ENCODE measurements at places on chromosomes 11 and 22.

DNA sequence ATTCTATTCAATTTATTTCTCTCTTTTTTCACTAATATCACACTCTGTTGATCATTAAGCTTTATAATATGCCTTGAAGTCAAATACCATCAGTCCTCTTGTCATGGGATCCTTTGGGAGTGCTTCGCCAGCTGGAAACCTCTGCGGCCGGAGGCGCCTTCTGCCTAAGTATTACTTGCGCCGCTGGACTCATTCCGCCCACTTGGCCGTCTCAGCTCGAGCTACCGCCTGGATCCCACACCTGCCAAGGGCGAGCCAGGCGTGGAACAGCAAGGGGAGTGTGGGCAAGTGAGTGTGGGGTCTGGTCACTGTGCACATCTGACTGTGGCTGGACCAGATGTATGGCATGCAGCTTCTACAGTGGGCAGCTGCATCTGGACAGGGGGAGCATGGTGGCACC is 9.1 kb upstream of the MAP6 start:
- no peak for DNase-seq

DNA sequence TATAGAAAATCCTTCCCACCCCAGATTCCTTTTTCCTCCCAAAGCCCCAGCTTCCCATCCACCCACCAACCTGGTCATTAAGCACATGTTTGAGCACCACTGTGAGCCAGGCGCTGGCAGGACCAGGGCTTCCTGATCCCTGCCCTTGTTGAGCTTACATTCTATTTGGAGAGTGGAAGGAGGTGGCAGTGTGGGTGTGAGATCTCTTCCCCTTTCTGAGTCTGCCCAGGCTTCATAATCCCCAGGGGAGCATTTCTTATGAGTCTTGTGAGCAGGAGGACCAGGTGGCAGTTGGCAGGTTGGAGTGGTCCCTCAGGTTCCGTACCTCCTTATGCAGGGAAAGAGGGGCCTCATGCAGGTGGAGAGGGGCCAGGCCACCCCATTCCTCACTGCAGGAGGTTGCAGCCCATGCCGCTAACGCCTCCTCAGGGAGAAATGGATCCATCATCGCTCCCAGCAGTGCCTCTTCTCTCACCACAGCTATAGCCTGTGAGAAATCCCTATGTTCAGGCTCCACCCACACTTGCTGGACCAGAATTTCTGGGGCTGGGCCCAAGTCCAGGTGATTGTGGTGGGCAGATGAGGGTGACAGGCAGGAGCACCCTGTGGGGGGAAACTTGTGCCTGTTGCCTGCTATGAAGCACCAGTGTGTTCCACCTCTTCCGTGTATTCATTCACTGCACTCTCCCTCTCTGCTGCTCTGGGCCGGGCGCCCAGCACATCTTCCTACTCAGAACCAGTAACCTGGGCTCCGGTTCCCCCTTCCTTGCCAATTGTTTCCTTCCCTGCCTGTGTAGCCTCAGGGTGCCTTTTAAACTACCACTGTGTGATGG is 23.5 kb downstream of the UBE2L3 start:
- DNase-seq = no peak

GRCh38 chr11:93741882-93742226 is 382 bp downstream of the C11orf54 start:
- no peak for DNase-seq

- DNase-seq = no peak
Measured at GRCh38 chr11:130312046-130312445, 2.7 kb downstream of the ZBTB44 start.

DNA sequence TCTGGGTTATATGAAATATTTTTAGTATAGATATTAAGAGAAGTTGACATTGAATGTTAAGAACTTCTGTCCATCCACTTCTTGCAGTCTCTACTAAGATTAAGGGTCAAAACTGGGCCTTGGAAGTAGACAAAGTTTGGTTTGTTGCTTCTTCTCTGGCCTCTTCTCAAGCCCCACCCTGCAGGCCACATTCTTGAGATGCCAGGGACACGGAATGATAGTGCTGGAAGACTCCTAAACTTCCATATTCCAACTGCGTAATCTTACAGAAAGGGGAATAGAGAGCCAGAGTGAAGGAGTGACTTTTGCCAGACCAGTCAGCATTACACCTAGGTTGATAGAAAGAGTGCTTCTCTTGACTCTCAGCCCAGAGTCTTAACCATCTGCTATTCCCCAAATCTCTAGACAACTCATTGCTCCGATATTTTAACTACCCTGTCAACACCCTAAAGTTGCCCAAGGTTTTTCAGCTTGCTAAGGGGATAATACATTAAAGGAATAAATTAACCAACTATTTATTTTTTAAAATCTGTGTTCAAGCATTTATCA is 136.4 kb upstream of the SYN3 start:
- no peak for DNase-seq

DNA sequence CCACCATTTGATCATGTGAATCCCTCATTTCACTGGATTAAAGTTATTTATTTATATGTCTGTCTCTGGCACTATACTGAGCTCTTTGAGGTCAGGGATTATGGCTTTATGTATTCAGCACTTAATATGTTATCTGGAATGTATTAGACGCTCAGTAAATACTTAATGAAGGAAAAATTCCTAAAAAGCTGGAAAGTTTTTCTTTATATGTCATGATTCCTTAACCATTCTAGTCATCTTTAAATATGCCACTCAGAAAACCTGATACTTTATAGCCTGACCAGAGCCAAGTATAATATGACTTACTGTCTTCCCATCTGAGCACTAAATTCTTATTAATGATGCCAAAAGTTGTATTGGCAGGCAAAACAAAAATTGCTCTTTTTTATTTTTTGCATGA is 27.1 kb downstream of the RNF169 start:
- DNase-seq = no peak
